Thoracic aorta (tissue), 2 donors: ENCODE measurements at places on chromosomes 3 and 15. TPM values are rescaled to one million over a fixed set of nuclear protein-coding genes. Genes with fewer than 3 reads are reported as not detected.

DNA sequence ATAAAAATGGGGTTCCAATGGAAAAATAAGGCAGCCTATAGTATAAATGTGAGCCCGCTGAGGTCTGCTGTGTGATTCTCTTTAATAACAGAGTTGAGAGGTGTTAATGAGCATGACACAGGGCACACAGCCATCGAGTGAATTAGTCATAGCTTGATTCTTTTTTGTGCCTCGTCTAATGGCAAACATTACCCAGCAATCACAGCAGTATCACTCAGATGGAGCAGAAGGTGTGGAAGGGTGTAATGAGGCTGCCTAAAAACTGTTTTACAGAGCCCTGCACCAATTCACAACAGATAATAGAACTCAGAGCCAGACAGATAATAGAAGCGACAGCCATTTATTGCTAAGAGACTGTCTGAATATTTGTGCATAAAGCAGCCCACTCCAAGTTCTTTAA, 178.6 kb upstream of the TPRG1 start:
- H3K36me3 ChIP-seq, result no peaks in the 10 kb centered on the region
- H3K4me3 ChIP-seq, result no peak overlapping the region
- no peaks in the 10 kb centered on the region for H3K4me1 ChIP-seq
- no peaks in the 10 kb centered on the region for H3K27me3 ChIP-seq

- peaks cover 20% of the 10 kb centered on the region for H3K4me1 ChIP-seq
- no peaks in the 10 kb centered on the region for H3K36me3 ChIP-seq
- DNase-seq, result no peak
These were observed 78.7 kb downstream of the ZNF280D start for GRCh38 chr15:56654624-56655023.

DNA sequence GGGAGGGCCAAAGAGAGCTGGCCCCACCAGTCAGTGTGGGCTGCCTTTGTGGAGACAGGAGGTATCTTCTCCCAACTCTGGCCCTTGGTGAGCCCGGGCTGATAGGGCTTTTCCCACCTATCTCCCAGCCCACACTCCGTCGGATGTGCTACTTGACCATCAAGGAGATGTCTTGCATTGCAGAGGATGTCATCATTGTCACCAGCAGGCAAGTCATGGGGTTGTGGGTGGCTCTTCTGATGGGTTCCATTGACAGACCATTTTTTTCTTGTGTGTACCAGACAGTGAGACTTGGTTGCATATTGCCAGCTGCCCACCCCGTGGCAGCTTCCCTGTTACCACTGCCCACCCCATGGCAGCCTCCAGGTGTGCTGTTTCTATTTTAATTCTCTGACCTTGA, 3.3 kb downstream of the COPG1 start:
- H3K36me3 ChIP-seq, result peaks cover 58% of the 10 kb centered on the region
- DNase-seq, result no peak

Gene SNTN
- not detected for total RNA-seq

DNA sequence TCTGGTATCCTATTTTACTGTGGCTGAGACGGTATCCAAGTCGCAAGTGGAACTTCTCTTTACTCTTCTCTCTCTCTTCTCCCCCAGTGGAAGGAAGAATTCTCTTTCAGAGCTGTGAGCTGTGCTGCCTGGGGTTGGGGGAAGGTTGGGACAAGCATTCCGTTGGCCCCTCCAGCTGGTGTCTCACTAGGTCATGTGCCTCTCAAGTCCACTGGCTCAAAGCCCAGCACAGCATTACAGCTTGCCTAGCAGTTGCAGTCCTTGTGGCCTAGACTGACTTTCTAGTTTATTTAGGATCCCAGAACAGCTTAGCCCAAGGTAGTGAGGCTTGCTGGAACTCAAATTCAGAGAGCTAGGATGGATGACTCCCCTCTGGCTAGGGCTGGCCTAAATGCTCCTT, 76.1 kb upstream of the SPATA16 start:
- DNase-seq, result no peak
- H3K4me1 ChIP-seq, result no peaks in the 10 kb centered on the region
- no peaks in the 10 kb centered on the region for H3K36me3 ChIP-seq
- H3K27ac ChIP-seq, result no peak overlapping the region
- H3K4me3 ChIP-seq, result no peak overlapping the region
